Posterior cingulate gyrus (tissue), 11 donors: ENCODE measurements at places on chromosomes 6 and 20.

GRCh38 chr6:16760516-16761470 is at the start of gene ATXN1:
Gene ATXN1, minus strand, starts transcription at chr6:16761460.
- DNase-seq = peak; percentile 38

- DNase-seq = no peak
Measured at GRCh38 chr6:90204327-90205056, 92.2 kb downstream of the BACH2 start.

DNA sequence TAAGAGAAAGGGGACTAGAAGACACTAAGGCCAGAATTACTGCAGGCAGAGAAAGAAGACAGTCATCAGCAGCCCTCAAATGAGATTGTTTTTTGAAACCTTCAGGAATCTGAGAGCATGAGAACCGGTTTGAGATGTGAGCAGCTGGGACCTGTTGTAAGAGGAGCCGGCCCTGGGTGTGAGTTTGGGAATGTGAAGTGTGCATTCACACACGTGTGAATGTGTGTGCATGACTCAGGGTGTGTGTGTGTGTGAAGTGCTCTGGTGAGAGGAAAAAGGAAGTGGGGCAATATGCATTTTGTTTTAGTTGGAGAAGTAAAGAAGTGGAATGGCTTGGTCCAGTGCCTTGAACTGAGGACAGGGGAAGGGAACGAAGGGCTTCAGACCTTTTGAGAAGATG is 4.3 kb downstream of the SCUBE3 start:
- no peak for DNase-seq

- DNase-seq = no peak
Measured at GRCh38 chr20:32358632-32358882, 426 bp downstream of the ASXL1 start.

GRCh38 chr6:10031617-10032016 is 383.3 kb downstream of the TFAP2A start:
- no peak for DNase-seq

DNA sequence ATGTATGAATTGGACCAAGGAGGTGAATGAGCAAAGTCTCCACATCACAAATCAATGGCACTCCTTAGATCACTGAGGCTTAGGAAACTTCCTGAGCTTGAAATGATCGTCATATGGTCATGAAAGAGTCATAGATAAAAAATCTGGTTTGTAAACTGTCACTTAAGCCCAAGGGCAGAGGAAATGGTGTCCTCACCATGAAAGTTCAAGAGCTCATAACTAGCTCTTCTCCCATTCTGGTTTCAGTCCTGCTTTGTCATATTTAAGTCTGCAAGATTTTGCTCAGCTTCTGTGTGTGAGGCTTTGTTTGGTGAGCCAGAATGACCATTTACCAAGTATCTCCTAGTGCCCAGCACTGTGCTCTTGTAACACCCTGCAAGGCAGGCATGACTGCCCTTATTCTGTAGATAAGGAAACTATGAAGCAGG is 60.5 kb downstream of the GJA10 start:
- DNase-seq = no peak

DNA sequence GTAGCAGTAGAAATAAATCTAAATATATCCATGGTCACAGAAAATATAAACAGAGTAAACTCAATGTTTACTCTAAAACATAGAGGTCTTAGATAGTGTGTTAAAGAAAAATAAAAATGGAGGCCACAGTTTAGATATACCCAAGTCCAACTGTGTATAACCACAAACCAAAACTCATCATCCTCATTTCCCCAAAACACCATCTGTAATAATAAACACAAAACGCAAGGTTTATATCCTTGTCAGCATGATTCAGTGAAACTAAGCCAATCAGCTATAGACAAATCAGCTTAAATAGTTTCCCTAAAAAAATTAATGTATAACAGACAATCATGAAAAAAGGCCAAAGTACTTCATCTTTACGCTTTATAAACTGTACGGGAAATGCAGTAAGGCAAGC is 2.7 kb upstream of the HACE1 start:
- no peak for DNase-seq

DNA sequence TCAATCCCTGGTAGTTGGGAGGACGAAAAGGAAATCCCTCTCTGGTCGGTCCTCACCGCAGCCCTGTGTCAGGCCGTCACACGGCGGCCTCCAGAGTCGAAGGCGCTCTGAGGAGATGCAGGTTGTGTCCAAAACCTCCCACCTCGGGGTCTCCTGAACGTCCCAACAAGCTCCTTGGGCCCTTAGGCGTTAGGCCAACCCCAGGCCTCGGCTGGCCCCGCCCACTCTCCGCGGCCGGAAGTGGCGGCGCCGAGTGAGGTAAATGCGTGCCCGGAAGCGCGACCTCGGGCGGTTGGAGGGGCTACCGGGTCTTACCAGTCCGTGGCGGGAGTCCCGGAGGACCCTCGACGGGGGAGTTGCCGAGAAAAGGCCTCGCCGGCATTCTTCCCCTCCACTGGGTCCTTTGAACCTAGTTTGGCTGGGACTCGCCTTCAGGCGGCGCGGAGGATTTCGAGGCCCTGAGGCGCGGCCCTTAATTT is at the start of gene TDRD6:
TDRD6 (plus strand) TSS at position 267 of the 479 bp plus-strand sequence. CDS start 244 bp downstream, outside the sequence.
- DNase-seq = no peak

DNA sequence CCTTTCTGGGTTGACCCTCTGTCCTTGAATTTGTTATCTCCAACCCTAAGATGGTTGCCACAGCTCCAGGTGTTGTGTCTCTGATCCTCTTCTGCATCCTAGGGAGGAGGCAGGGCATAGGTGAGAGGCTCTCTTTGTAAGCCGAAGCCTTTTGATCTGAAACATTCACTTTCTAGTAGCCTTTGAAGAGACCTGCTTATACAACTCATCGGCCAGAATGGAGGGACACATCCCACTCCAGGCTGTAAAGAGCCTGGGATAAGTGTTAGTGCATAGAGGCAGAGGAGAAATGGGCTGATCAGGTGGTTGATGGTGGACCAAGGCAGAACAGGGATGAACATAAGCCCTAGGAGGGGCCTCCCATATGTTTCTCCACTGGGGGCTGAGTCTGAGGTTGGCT is 137.1 kb upstream of the KCNG1 start:
- no peak for DNase-seq

- DNase-seq = no peak
Measured at GRCh38 chr6:80636689-80637088, 530.2 kb downstream of the BCKDHB start.

DNA sequence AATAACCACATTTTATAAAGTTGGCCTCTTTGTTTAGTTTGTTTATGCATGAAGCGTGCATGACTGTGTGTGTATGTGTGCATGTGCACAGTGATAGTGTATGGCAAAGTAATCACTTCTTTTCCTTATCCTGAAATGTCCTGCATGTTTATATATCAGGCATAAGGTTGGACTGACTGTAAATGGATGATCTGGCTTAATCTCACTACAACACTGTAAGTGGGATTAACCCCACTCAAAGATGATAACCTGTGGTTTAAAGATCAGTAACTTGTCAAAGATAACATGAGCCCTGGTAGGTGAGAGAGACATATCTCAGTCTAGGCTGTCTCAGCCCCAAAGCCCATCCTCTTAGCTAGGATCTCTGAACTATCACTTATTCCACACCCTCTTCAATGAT is 376.6 kb upstream of the TSHZ2 start:
- no peak for DNase-seq

DNA sequence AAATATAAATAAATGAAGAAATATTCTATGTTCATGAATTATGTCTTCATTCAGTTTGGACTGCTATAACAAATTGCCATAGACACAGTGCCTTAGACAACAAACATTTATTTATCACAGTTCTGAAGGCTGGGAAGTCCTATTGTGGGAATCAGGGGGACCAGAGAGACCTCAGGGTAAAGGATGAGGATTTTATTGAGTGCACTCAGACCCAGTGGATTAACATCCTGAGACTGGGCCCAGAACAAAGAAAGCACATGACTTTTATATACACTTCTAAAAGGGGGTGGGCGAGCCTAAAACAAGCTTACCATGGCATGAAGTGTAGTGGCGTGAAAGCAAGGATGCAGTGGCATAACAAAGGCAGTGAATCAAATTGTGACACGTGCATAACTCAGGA is 26.9 kb upstream of the CBLN4 start:
- no peak for DNase-seq

DNA sequence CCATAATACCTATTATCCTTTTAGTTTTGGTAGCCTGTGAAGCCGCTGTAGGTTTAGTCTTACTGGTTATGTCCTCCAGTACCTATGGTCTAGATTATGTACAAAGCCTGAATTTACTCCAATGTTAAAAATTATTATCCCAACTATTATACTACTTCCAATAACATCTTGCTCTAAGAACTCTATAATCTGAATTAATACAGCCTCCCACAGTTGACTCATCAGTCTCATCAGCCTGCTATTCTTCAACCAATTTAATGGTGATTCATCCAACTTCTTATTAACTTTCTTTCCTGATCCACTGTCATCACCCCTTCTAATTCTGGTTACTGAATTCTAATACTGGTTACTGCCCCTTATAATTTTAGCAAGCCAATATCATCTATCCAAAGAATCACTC is 370.3 kb upstream of the OPRM1 start:
- DNase-seq = no peak
